Ammon's horn (tissue), 1 donor: ENCODE measurements at places on chromosomes 1 and 21.

DNA sequence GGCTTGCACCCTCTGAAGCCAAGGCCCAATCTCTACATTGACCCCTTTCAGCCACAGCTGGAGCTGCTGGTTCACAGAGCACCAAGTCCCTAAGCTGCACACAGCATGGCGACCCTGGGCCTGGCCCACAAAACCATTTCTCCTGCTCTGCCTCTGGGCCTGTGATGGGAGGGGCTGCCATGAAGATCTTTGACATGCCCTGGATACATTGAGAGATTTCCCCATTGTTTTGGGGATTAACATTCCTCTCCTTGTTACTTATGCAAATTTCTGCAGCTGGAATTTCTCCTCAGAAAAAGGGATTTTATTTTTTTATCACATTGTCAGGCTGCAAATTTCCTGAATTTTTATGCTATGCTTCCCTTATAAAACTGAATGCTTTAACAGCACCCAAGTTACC is 235.8 kb downstream of the COL11A1 start:
- DNase-seq = no peak

GRCh38 chr1:55039342-55040082 is at the start of gene PCSK9:
Gene PCSK9 (plus strand): TSS chr1:55039548. CDS start chr1:55039838, 290 bp downstream.
- DNase-seq = no peak

- DNase-seq = no peak
Measured at GRCh38 chr1:29676496-29676895, 440.2 kb downstream of the PTPRU start.

DNA sequence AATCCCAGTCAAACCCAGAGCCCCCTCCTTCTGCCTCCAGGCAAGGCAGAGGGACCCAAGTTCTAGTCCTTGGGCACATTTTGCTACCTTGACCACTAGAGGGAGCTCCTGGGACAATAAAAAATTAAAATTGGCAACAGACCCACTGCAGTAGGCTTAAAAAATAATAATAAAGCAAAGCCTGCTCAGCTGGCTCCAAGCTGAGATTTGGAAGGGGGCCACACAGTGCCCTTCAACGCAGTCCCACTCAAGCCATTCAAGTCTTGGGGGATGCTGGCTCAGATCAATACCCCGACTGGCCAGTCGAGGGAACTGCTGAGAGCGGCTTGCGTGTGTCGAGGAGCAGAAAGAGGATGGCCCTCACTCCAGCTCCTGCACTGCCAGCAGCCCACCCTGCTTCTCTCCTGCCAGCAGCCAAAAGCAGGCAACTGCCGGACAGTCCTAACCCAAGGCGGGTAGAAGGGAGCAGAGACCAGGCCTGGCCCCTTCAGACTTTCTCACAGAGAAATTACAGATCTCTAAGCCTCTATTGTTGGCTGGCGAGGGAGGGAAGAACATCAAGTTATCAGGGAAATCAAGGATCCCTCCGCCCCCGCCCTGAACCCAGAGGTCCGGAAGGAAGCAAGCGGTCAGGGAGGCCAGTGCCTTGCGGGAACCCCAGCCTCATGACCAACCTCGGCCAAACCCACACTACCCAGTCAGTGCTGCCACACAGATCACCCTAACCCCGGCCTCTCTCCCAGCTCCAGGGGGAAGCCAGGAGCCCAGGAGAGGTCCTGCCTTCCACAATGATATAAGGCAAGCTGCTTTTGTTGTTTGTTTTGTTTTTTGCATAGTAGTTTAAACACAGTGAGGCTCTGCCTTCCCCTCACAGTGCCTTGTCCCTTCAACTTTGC is 4.9 kb upstream of the ALDH4A1 start:
- DNase-seq = peak; percentile 83

GRCh38 chr1:56297904-56298303 is 281.5 kb downstream of the PLPP3 start:
- no peak for DNase-seq

- DNase-seq = no peak
Measured at GRCh38 chr1:115922801-115923200, 53.5 kb upstream of the SLC22A15 start.

GRCh38 chr21:42377211-42377950 is 11.0 kb upstream of the TFF1 start:
- DNase-seq = no peak

DNA sequence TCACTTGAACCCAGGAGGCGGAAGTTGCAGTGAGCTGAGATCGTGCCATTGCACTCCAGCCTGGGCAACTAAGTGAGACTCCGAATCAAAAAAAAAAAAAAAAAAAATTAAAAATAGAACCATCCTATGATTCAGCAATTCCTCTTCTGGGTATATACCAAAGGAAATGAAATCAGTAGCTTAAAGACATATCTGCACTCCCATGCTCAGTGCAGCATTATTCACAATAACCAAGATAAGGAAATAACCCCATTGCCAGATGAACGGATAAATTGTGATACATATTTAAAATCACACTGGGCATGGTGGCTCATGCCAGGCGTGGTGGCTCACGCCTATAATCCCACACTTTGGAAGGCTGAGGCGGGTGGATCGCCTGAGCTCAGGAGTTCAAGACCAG is 23.8 kb downstream of the ALDH9A1 start:
- DNase-seq = no peak

DNA sequence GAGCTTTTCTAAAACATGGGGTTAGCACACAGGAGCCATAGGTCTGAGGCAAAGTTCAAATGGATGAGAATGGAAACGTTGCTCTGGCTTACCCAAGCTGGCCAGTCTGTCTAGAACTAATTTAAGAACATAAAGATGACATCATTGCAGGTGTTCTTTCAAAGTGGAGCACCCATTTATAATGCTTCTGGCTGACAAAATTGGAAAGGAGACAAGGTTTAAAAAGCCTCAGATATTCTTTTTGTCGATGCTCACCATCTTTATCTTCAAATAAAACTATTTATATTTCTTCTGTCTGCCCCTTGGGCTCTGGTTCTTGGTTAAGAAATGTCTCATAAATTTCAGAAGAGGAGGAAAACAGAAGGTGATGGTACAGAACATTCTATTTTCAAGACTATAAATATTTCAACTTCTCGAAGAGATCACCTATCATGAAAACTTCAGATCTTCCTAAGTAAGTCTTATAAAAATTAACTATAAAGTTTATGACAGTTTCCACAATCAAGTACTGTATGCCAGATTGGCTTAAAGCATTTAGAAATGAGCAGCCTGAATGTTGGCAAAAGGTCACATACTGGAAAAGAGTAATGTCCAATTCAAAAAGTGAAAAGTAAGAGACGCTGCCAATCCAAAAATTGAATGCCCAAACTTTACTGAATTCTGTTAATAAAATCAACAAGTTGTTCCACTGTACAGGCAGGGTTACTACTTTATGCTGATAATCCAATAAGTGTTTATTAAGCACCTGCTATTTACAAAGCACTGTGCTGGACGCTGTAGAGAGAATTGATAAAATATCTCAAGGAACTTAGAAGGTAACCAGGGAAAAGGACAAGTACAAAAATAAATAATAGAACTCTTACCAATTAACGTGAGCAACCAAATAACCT is 92.0 kb downstream of the ETS2 start:
- no peak for DNase-seq

GRCh38 chr1:97385536-97386277 is 535.1 kb downstream of the DPYD start:
- DNase-seq = no peak

DNA sequence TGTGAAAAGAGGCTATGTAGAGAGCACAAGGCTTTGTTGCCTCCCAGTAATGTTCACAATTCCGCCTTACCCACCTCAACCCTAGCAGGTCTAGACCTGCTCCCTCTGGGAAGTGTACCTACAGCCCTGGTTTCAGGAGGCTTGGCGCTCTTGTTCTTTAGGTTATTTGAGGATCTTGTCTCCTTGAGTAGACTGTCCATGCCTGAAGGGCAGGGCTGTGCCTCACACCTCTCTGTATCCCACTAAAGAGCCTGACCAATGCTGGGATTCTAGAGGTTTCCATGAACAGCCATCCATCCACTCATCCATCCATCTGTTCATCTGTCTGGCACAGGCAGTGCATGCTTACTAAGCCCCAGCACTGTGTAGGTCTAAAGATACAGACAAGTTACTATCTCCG is 1.0 kb downstream of the RAB7B start:
- DNase-seq = no peak

DNA sequence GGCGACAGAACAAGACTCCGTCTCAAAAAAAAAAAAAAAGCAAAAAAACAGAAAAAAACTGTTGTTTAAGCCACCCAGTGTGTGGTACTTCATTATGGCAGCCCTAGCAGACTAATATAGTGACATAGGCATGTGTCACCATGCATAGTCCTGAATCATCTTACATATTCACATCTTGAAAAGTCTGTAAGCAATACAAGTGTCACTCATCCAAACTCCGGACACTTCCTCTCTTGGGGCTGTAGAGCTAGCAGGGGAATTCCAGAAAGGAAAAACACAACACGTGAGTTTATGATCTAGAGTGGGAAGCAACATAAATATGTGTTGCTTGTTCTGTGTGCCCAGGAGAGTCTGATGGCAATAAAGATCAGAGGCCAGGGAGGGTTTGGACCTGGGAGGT is 81.6 kb upstream of the KCNE2 start:
- no peak for DNase-seq

DNA sequence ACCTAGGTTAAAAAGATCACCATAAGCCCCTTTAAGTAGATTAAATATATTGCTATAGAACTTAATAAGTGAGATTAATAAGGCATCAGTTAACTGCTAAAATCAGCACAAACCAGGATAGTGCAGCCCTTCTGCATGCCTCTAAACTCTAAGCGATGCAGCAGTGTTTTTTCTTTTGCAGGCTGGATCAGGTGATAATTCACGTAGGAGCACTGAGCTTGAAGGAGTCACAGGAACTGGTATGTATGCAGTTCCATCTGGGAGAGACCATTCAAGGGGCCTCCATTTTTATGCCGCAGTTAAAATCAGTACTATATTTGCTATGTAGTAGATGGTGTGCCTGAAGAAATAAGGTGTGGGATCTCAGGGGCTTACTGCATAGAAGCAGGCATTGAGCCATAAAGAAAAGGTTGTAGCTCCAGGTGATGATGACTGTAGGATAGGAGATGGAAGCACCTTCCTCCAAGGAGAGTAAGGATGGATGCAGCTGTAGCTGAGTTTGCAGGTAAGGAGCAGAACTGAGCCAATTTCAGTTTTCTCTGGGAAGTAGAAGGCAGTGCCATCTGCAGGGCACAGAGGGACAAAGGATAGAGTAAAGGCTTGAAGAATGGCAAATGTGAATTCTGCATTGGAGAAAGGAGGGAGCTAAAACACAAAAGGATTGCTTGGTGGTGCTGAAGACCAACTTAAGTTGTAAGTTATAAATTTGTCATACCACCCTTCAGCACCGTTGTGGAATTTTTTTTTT is 22.6 kb downstream of the NPL start:
- DNase-seq = no peak

- DNase-seq = no peak
Measured at GRCh38 chr21:35635261-35635660, 425.1 kb downstream of the SETD4 start.

DNA sequence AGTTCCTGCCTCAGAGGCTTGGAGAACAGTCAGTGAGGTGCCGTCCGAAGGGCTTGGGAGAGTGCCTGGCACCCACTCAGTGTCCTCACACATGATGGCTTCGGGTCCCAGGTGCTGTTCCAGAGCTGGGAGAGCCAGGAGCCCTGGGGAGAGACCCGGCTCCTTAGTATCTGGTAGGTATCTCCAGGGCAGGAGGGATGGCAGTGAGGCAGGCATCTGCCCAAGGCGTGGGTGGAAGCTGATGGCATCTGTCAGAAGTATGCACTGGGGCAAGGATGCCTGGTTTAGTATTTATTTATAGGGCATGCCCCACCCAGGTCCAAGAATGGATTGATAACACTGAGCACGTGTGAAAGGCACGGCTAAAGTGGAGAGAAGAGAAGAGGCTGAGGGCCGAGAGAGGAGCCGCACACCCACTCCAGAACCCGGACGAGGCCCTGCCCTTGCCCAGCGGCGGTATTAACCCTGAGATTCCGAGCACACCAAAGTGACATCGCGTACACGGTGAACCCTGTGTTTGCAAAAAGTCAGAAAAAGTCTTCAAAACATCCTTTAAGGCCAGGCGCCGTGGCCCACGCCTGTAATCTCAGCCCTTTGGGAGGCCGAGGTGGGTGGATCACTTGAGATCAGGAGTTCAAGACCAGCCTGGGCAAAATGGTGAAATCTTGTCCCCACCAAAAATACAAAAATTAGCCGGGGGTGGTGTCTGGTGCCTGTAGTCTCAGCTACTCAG is 2.4 kb downstream of the TP73 start:
- DNase-seq = no peak

- DNase-seq = no peak
Measured at GRCh38 chr1:41175546-41175945, 66.6 kb downstream of the SCMH1 start.

DNA sequence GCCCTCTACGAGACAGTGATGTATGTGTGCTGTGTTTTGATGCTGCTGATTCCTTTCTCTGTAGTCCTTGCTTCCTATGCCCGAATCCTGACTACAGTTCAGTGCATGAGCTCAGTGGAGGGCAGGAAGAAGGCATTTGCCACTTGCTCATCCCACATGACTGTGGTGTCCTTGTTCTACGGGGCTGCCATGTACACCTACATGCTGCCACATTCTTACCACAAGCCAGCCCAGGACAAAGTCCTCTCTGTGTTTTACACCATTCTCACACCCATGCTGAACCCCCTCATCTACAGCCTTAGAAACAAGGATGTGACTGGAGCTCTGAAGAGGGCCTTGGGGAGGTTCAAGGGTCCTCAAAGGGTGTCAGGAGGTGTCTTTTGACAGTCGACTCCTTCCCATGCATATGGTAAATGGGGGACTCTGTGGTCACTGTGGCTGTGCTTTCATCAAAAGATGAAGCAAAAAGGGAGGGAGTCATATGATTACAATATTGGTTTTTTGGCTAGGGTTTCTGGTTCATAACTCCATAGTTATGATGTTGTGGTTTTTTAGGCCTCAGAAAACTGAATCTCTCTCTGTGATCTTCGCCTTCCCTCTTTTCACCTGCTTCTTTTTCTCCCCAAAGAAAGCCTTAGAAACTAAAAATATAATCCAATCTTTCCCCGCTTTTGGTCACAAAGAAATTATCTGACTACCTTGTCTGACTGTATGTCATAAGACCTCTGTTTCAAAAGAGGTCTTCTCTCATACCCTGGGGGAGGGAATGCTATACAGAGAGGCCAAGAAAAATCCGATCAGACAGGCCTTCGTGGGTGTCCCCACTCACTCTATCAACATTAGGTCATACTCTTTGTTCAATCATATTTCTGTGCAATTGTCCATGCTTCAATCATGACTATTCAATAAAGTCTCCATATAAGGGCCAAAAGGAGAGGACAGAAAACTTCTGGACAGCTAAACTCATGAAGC is 4.2 kb downstream of the OR2T1 start:
- no peak for DNase-seq

DNA sequence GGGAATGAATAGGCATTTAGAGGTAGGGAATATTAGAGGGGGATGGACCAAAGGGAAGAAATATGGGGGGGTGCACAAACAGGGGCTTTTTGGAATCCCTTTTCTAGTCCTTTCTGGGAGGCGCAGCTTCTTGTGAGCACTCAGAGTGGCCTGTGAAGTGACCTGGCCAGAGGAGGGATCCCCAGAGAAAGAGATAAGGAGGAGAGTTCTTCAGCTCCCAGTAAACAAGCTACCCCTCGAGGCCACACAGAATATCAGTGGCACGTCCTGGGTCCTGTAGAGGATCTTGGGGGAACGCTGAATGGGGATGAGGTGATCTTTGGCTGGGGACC is 19.4 kb downstream of the VANGL2 start:
- DNase-seq = no peak
